ENCODE measurements at places on chromosomes 7 and 10.

DNA sequence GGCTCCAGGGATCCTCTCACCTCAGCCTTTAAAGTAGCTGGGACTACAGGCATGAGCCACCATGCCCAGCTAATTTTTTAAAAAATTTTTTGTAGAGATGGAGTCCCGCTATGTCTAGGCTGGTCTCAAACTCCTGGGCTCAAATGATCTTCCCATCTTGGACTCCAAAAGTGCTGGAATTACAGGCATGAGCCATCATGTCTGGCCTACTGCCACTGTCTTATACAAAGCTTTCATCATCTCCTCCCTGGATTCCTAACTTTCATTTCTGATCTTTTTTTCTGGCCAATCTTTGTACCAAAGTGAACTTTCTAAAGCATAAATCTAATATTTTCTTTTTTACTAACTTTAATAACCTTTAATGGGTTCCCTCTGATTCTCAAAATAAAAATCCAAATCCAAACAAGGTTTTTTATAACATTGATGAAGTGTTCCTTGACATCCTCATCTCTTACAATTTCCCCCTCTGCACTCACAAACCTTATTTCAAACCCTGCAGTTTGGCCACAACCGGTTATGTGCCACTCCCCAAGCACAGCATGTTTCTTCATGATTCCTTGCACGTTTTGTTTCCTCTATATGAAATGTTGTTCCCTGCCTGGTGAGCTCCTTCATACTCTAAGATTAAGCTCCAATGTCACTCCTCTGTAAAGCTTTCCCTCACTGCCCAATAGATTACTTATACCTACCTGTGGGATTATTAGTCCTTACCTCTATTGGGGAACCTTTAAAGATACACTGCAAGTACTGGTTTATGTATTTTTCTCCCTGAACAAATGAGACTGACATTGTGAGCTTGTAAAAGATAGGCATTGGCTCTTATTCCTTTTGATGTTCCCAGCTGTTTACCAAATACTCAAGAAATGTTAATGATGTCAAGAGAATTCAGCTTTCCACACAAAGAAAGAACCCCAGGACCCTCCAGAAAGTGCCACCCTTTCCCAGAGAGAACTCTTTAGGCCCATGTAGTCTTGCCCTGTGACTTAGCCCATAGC is 101.7 kb downstream of the HOXA1 start:
- DNase-seq = no peak

GRCh38 chr10:114822444-114823076 is 980 bp downstream of the FHIP2A start:
- DNase-seq = peak; percentile 54

- no peak for DNase-seq
Observed at GRCh38 chr7:69228212-69228811, 370.0 kb upstream of the AUTS2 start.

DNA sequence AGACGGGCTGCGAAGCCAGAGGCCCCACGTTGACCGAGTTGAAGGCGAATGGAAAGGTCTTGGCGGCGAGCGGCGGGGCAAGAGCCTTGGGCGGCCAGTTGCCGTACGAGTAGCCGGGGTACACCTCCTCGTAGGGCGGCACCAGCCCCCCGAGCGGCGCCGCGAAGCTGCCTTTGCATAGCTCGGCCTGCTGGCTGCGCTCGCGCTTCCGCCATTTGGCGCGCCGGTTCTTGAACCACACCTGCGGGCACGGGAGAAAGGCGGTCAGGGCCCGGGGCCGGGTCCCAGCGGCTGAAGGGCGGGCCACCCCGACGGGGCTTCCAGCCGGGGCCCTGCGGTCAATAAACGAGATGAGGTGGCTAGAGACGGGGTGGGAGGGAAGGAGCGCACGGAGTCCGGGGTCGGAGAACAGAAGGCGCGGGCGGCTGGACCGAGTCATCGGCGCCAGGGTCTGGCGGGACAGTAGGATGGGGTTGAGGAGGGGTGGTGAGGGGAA is 4.8 kb downstream of the ELOVL3 start:
- DNase-seq = peak; percentile 70

Measured in stimulated activated CD8-positive, alpha-beta memory T cell treated with anti-CD3 and anti-CD28 coated beads, Interleukin-4, amount 100 ng/mL, for 48 hours (primary cell).